ENCODE measurements at places on chromosomes 6 and 20.
A peak's percentile ranks its signal among the peaks of the same experiment; 100 is the strongest.

- DNase-seq = peak; percentile 67
Observed at GRCh38 chr6:1436334-1437306, 47.2 kb downstream of the FOXF2 start.

DNA sequence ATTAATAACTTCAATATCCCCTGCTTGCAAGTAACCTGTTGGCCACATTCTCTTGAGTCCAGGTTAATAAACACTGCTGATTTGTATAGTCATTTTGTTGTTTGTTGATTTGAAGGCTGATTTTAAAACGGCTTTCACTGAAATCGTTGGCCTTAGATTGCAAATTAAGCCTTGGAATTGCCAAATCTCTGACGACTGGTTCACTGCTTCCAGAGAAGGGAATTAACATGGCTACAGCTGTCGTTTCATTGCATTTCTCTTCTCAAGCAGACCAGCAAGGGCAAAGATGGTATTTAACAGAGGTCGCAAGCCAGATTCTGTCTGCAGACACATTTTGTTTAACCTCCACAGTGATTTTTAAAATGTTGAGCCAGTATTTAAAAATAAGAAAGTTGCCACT lies 470.9 kb downstream of the TFAP2A start:
- DNase-seq = no peak

DNA sequence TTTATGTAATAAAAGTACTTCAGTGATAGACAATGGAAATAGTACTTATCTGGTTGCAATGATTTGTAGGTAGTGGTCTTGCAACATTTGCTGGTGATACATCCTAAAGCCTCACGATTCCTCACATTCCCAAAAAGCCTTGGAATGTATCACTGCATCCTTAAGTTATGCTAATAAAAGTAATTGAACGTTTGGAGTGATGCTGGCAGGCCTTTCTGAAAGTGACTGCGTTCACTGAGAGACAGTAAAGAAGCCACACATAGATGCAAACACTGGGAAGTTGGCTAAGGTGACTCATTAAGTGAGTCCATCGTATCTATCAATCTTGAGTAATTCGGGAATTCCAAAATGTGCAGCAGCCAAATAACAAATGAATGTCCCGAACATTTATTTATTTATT lies 444.1 kb upstream of the SOX4 start:
- DNase-seq = no peak

DNA sequence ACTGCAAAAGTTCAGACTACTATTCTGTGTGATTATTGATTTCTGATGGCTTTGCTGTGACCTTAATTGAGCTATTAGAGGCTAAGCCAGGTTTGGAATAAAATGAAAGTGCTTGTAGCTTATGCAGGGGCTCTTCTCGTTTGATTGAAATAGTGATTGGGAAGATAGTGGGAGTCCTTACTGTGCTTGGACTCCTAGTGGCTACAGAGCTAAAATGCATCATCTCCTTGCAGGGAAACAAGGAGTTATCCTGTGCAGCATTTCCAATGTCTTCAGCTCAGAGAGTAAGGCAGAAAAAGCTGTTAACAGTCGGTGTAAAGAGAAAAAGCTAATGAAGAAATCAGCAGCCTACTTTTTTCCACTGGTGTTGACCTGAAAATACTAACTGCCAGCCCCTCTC lies 173.5 kb downstream of the SLC35F1 start:
- no peak for DNase-seq

DNA sequence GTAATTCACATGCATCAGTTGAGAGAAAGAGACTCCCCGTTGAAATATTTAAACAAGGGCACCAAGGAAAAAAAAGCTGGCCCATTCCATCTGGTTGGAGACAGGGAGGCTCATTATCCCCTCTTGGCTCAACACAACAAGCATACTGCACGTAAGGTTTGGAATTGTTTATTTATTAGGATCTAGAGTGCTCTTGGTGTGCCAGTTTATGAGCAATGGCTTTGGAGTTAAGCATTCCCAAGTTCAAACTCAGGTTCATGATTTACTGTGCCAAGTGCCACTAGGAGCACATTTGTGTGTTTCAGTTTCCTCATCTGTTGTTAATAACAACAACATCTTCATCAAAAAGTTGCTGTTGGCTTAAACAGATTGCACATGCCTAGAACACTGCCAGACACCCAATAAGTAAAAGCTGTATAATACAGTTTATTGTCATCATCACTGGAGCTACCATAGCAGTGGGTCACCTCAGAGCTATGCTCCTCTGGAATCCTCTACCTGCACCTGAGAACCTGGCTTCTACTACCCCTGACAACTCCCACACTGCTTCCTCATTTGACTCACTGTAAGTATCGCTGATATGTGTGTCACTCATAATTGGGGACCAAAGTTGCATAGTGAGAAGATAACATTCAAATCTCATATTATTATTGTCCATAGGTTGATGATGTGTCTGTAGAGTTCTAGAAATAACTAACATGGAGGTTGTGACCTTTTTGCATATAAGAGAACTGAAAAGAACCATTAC lies 5.4 kb downstream of the SLC17A3 start:
- DNase-seq = no peak

GRCh38 chr6:63635215-63635587 lies 401 bp upstream of the PHF3 start:
- no peak for DNase-seq

- DNase-seq = no peak
Observed at GRCh38 chr6:32131439-32131948, 1.4 kb upstream of the FKBPL start.

GRCh38 chr6:11480541-11480940 lies 57.0 kb upstream of the TMEM170B start:
- no peak for DNase-seq

DNA sequence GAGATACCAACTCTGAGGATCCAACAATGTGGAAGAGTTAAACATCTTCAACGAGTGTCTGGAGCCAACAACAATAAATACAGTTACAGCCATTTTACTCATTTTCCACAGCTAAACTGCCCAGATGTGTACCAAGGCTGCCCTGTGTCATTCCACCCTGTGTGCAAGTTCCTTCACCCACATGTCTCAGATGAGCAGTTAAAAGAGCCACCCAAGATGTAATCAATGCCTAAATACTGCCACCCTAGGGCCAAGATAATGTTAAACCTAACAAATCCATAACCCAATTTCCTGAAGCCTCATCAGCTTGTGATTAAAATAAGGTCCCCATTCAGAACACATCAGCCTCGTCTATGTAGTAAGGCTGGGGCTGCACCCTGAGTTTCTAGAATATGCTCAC lies 59.9 kb downstream of the GMDS start:
- no peak for DNase-seq

DNA sequence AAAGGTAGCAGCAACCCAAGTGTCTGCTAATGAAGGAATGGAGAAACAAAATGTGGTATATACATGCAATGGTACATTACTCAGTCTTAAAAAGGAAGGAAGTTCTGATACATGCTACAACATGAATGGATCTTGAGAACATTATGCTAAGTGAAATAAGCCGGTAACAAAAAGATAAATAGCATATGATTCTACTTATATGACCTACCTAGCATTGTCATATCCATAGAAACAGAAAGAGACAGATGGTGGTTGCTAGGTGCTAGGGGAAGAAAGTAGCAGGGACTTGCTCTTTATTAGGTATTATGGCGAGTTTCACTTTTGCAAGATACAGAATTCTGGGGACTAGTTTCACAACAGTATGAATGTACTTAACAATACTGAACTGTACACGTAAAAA lies 46.6 kb downstream of the UBR2 start:
- no peak for DNase-seq

GRCh38 chr20:4441191-4441590 lies 280.5 kb upstream of the PRND start:
- no peak for DNase-seq

- peak; percentile 78 for DNase-seq
Observed at GRCh38 chr20:47205577-47206123, 150.8 kb downstream of the ZMYND8 start.

GRCh38 chr6:15405129-15406068 lies 159.5 kb downstream of the JARID2 start:
- no peak for DNase-seq

GRCh38 chr6:24982231-24982630 lies 46.5 kb upstream of the RIPOR2 start:
- DNase-seq = no peak

- DNase-seq = no peak
Observed at GRCh38 chr6:156859686-156860085, 82.5 kb downstream of the ARID1B start.

Data from HepG2 (cell line).